Renal cortex interstitium (tissue), 15 donors: ENCODE measurements at places on chromosomes 1 and 21.

- no peak for DNase-seq
Observed at GRCh38 chr1:182549811-182550210, 39.2 kb downstream of the RNASEL start.

DNA sequence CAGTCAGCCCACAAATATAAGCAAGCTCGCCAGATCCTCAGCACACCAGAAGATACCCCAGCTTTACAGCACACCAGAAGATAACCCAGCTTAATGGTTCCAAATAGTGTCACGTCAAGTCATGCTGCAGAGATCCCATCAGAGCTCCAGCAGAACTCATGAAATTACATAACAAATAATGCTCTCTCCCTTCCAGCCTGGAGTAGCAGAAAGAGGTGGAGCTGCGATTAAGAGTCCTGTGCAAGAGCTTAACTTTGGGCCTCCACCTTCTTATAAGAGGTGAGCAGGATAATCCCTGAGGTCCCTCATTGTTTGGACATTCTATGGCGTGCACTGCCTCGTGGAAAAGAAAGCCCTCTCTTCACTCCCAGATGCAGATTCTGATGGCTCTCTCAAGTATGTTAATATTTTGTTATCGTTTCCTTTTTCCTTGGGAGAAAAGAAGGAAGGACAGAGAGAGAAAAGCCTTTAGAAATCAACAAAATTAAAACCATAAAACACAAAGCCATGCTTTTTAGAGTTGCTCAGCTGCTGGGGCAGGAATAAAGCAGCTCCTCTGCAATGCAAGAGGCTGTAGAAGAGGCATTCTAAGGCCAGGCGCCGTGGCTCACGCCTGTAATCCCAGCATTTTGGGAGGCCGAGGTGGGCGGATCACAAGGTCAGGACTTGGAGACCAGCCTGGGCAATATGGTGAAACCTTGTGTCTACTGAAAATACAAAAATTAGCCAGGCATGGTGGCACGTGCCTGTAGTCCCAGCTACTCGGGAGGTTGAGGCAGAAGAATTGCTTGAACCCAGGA lies 59.1 kb downstream of the GLUL start:
- no peak for DNase-seq

- no peak for DNase-seq
Observed at GRCh38 chr1:163300568-163300967, 21.2 kb upstream of the NUF2 start.

- no peak for DNase-seq
Observed at GRCh38 chr1:25651824-25652741, 35.5 kb downstream of the MAN1C1 start.

GRCh38 chr1:95023399-95024043 lies 49.2 kb downstream of the ALG14 start:
- no peak for DNase-seq

- DNase-seq: no peak
Observed at GRCh38 chr1:109425391-109426280, 612 bp downstream of the PSMA5 start.

DNA sequence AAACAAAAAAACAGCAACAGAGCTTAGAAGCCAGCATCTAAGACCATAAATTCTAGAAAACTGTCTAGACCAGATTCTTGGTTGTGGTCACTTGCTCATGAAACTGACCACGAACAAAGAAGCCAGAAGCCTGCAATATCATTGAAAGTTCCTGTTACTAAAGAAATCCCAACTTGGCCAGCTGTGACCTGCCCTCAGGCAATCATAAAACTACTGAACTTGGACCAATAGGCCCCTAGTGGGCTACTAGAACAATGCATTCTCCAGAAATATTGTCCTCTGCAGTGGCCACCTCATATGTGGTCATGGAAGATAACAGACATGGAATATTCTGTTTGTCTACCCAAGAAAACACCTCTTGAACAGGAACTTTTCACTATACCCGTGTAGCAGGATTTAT lies 87.7 kb downstream of the SPATA17 start:
- DNase-seq: no peak

DNA sequence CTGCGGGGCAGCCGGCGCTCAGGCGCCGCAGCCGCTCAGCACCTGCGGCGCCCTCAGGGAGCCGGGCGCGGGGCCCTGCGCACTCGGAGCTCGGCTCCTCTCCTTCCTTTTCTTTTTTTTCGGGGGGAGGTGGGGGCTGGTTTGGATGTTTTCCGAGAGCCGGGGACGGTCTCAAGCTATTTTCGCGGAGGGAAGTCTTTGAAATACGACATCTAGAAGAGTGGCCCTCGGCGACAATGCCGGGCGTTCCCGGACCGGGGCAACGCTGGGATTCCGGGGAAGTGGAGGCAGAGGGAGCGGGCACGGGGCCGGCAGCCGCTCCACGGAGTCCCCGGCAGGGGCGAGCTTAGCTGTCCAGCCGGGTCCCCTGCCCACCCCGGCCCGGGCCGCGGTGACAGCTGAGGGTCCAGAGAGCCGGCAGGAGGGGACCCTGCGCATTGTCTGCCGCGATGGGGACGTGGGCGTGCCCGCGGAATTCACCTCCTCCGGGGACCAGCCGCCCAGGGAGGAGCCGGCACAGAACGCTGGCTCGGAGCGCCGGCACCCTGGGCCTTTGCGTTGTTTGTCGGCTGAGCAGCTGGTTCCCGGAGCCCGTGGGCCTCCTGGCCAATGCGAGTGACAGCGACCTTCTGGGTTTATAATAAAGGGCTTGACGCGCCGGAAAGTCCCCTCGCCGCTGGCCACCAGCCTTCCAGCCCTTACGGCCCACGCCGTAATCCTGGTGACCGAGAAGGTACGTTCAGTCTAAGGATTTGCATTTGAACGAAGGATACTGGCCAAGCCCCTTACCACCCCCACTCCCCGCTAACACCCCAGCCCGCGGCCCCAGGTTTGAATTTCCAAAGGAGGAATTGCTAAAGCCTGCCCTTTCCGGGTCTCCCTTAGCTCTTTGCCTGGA lies 582 bp downstream of the SLC37A1 start:
- no peak for DNase-seq

DNA sequence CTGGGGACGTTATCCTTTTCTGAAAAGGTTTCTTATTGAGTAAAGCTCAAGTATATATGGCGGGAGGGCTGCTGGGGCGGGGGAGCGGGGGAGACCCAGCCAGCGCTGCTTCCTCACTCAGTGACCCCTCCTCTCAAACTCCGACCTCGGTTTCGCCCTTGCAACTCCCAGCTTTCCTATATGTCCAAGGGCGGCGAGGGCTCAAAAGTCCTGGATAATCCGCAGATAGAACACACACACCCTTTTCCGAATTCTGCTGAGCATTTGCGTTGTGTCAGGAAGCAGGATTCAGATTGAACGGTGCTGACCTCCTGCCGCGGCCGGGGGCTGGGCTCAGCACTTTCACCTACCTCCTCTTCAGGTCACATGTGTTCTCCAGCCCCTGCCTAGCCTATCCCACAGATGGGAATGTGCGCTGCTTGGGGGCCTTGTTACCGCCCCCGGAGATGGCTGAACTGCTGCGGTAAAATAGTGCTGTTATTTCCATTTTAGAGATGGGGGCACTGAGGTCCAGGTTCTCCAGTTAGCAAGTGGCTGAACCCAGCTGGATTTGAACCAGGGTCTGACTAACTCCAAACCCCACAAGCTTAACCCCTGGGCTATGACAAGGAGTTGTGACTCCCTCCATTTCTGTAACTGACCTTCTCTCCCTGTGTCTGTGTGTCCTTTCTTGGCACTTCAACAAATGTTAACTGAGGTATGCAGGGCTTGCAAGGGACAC lies 795 bp upstream of the AHDC1 start:
- no peak for DNase-seq

DNA sequence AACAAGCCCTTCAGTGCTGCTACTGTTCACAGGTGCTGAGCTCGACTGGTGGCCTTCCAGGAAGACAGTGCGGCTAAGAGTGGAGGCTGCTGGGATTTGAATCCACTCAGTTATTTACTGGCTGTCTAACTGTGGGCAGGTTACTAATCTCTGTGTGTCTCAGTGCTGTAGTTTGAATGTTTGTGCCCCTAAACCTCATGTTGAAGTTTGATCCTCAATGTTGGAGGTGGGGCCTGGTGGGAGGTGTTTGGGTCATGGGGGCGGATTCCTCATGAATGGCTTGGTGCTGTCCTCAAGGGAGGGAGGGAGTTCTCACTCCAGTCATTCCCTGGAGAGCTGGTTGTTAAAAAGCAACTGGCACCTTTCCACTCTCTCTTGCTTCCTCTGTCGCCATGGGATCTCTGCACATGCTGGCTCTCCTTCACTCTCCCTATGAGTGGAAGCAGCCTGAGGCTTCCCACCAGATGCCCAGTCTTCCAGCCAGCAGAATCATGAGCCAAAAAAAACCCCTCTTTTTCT lies 334.8 kb downstream of the RPS6KC1 start:
- DNase-seq: no peak

GRCh38 chr1:901108-901859 lies 22.4 kb upstream of the SAMD11 start:
- DNase-seq: no peak

DNA sequence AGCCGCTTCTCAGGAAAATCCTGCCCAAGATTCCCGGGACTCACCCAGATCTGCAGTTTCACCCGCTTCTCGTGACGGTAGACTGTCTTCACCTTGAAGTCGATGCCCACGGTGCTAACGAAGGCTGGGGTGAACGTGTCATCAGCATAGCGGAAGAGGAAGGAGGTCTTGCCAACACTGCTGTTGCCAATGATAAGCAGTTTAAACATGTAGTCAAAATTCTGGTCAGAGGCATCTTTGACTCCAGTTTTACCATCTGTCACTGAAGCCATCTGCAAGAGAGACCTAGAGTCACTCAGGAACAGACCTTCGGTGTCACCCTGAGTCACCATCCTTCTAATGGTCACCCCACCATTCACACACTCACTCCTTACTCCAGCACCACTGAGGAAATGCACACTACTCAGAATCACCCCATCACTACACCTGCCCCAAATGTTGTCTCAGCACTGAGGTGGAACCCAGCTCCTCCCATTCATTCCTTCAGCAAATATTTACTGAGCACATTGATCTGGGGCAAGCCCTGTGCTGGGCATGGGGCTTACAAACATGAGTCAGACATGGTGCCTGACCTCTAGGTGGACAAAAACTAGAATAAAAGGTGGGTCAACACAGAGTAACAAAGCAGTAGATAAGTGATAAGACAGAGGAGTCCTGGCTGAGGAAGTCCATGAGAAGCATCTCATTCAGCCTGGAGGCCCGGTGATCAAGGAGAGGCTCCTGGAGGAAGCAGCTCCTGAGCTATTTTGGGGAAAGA lies 13.5 kb downstream of the RAB3B start:
- no peak for DNase-seq

DNA sequence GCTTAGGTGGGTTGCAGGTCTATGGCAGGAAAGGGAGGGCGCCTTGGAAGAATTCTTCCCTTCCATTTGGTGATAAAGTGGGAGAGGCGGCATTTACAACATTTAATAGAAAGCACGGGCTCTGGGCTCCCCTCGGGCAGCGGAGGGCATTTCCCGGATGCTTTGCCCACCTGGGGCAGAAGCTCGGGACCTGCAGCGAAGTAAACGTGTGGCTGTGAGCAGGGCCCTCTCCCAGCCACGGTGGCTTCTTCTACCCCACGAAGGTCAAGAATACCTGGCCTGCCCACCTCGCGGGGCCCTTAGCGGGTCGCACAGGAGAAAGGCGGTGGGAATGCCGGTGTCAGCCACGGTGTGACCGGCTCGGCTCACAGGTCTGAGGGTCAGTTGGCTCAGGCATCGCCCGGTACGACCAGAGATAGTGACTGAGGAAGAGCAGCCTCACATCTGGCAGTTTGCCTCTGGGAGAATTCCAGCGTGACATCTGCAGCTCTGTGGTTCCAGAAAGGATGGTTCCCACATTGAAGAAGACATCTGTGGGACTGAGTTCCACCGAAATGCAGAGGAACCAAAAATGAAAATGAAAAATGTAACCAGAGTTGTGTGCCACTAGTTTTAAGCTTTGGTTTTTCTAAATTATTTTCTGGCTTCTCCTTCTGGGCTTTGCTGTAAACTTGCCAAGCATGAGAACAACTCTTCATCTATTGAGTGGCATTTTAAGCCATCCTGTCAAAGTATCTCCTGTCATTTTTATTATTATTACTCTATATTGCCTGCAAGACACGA lies 720 bp upstream of the F3 start:
- no peak for DNase-seq

GRCh38 chr1:22341791-22342605 lies 109.7 kb upstream of the ZBTB40 start:
- DNase-seq: peak; percentile 77

- no peak for DNase-seq
Observed at GRCh38 chr21:42657676-42658319, 4.4 kb downstream of the PDE9A start.

DNA sequence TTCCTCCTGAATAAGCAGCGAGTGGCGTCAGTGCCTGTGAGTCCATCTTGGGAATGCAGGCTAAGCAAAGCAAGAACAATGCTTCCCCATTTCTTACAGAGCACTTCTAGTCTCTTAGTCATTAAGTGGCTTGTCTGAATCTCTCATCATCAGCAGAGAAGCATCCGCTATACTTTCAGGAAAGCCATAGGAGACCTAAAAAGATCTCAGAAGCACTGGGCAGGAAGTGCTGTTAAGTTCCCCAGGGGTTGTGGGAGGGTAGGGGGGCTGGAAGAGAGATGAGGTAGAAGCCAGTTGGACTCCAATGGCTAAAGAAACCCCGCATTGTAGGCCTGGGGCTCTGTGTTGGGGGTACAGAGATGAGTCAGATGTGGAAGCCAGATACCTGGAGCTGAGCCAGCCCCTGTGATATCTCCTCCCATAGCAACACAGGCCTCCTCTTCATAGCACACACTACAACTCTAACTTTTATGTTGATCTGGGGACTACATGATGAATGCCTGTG lies 44.9 kb downstream of the SYT6 start:
- no peak for DNase-seq

- no peak for DNase-seq
Observed at GRCh38 chr1:199691540-199691939, 336.0 kb upstream of the NR5A2 start.

DNA sequence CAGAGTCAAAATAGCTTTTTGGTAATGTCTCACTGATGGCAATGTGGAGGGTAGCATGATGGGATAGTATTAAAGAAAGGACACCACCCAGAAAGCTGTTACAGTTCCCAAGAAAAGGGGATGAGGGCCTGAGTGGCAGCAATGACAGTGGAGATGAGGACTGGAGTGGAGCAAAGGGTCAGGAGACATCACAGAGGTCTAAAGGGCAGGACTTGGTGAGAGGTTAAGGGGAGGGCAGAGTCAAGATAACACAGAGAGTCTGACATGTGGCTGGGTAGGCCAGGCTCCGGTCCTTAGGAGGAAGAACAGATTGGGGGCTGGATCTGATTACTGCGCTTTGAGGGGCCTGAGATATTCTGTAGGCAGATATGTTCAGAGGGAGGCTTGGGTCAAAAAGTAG lies 19.3 kb downstream of the ELF3 start:
- DNase-seq: no peak

DNA sequence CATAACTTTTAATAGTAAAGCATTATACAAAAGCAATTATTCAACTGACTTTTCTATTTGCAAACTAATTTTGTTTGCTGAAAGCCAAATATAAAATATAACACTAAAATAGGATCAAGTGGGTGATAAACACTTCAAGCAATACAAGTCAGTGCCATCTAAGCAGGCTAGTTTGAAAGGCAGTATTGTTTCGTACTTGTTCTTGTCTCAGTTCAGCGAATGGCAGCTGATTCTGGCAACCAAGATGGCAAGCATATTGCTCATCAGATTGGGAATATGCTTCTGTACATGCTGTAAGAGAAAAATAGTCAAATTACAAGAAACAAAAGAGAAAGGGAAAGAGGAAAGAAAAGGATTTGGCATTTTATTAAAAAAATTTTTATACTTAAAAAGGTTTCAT lies 7.5 kb downstream of the TMEM59 start:
- DNase-seq: no peak

- DNase-seq: no peak
Observed at GRCh38 chr1:50779801-50780200, 180.3 kb downstream of the FAF1 start.
